ENCODE measurements at places on chromosomes 6 and 20. TPM values are rescaled to one million over a fixed set of nuclear protein-coding genes. Genes with fewer than 3 reads are reported as not detected.

The CLVS2 gene
- 0.12 TPM for total RNA-seq

- DNase-seq, result no peak
Observed at GRCh38 chr20:46111028-46111835, 6.9 kb upstream of the CD40 start.

DNA sequence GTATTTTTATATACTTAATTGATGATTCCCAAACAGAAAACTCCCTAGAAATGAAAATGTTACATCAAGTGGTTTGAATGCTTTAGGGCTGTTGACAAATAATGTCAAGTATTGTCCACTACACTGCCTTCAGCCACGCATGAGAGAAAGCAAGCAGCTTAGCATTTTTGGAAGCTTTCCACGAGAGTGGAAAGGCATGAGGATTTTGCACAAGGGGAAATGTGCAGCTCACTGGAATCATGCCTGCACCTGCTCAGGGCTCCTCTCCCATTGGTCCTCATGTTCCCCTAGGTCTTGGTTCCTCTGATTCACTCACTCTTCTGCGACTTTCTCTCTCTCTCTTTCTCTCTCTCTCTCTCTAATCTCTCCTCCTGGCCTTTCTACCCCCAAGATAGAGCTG, 439.5 kb upstream of the CDH4 start:
- no peak for DNase-seq

The JPH2 gene
- 182 TPM for total RNA-seq

DNA sequence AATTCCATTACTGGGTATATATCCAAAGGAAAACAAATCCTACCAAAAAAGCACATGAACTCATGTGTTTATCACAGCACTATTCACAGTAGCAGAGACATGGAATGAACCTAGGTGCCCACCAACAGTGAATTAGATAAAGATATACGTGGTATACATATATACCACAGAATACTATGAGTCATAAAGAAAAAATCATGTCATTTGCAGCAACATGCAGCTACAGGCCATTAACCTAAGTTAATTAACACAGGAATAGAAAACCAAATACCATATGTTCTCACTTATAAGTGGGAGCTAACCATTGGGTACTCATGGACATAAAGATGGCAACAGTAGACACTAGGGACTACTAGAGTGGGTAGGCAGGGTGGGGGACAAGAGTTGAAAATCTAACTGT, 4.2 kb downstream of the OR2B2 start:
- no peak for DNase-seq

DNA sequence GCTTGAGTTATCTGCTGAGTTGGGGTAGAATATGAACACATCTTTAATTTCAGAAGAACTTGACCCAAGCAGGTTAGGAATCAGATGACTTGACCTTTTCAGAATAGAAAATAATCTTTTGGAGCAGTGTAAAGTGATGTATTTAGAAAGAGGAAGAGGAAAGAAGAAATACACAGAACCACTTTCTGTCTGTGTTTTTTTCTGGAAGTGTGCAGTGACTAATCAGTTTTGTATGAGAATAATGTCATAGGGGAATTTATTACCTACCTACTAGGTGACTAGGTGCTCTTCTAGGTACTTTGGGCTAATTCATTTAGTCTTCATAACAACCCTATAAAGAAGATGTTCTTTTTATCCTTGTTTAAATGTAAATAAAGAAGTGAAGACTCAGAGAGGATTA, 3.0 kb downstream of the PPP1R14C start:
- DNase-seq, result no peak

DNA sequence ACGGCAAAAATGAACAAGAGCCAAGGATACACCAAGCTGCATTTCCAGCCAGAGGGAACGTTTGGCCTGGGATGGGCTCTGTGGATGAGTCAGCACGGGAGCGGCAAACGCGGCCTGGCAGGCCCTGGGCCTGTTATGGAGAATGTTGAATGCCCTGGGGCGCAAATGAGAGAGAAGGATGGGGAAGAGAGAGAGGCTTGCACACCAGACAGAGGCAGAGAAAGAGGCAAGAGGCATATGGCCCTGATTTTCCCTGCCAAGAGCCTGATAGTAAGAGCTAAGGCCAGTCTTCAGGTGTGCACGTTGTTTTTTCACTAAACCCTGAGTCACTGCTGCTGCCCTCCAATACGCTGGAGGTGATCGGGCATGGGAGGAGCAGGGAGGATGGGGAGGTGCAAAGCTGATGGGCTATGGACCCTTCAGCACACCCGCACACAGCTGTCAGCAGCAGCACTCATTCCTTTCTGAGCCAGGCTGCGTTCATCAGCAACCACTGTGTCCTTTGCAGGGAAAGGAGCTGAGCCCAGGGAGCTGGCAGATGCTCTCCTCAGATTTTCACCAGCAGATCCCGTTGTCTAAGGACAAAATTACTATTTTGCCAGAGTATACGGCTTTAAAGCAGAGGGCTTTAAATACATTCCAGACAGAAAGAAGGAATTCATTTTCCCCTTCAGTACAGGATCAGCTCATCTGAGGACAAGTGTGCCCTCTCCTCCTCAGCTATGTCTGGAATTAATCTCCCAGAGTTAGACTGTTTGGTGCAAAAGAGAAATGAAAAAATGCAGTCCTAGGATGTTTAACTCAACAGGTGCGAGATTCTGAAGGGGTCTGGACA, 61.7 kb upstream of the SLC22A23 start:
- no peak for DNase-seq

The PI16 gene
- total RNA-seq, result 4.1 TPM

DNA sequence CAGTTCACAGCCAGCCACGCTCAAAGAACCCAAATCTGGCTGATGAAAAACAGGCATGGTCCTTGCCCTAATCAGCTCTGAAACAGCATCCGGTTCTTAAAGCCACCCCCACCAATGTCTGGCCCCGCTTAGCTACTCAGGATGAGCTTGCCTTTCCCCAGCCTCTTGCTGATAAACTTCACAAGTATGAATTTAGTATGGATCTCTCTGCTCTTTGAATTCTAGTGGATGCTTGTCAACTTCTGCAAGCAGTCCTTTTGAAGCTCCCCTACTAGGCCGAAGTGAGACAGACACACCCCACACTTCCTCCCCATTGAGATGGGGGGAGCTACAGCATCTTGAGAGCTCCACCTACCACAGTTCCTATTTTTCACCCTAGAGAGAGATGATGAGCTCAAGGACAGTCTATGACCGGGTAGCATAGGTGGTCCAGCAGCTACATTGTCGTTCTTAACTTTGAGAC, 36.7 kb downstream of the EBF4 start:
- no peak for DNase-seq

- DNase-seq, result no peak
Observed at GRCh38 chr20:31355981-31356380, 12.4 kb upstream of the DEFB118 start.

The ACTR5 gene
- total RNA-seq, result 3.2 TPM

- DNase-seq, result no peak
Observed at GRCh38 chr20:39269493-39270217, 307.5 kb downstream of the DHX35 start.

DNA sequence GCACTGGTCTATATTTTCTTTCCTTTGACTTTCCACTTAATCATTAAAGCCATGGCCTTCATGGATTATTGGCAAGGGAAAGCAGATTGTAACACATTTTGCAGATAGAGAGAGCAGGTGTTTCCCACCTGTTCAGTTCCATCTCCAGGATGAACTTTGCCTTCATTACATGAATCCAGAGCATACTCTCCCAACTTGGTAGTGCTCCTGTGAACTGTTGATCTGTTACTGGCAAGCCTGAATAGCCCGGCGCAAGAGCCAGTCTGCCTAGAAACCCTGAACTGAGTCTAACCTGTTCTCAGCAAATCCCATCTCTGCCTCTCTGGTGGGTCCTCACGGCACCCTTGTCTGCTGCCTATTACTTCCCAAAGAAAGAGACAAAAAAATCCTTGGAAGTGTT, 210.3 kb downstream of the PLCB1 start:
- DNase-seq, result no peak

The MPC1 gene
- 411 TPM for total RNA-seq

DNA sequence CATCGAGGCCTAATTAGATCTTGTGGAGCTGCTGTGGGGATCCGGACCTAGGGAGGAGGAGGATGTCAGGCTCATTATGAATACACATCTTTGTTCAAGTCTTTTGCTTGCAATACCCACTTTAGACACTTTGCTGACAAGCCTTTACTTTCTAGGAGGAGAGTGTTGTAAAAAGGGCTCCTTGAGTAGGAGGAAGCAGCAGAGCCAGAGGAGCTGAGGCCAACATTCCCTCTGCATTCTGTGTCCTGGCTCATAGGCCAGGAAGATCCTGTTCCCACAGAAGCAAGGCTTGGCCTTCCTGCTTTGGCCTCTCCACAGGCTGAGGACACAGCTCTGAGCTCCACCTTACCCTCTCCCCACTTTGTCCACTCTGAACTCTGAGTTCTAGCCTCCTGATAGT, 67.1 kb downstream of the TPD52L1 start:
- peak; percentile 61 for DNase-seq

GRCh38 chr20:41183391-41183790, 46.0 kb downstream of the PLCG1 start:
- DNase-seq, result no peak

DNA sequence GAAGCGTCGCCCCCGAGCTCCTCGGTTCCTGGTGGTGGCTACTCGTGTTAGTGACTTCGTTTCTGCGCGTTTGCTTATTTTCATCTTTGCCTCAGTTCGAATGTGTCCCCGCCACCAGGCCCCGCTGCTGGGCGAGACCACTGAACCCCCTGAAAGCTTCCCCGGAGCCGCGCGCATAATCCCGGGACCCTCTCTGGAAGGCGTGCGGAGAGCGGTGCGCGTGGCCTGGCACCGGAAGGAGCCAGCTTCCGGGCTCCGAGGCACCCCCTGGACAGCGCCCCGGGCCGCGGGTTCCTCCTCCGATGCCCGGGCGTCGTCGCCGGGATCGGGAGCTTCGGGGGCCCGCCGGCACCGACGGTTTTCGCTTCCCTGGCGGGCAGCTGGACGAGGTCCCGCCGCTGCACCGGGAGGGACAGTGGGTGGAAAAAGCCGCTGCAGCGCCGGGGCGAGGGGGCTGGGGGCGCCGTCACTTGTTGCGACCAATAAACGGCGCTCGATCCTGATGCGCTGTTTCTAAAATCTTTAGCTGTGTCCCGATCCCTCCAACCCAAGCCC, 643 bp upstream of the SLC35D3 start:
- DNase-seq, result peak; percentile 32

GRCh38 chr20:40522405-40522804, 166.6 kb downstream of the MAFB start:
- no peak for DNase-seq

The SLC26A8 gene
- total RNA-seq, result not detected

DNA sequence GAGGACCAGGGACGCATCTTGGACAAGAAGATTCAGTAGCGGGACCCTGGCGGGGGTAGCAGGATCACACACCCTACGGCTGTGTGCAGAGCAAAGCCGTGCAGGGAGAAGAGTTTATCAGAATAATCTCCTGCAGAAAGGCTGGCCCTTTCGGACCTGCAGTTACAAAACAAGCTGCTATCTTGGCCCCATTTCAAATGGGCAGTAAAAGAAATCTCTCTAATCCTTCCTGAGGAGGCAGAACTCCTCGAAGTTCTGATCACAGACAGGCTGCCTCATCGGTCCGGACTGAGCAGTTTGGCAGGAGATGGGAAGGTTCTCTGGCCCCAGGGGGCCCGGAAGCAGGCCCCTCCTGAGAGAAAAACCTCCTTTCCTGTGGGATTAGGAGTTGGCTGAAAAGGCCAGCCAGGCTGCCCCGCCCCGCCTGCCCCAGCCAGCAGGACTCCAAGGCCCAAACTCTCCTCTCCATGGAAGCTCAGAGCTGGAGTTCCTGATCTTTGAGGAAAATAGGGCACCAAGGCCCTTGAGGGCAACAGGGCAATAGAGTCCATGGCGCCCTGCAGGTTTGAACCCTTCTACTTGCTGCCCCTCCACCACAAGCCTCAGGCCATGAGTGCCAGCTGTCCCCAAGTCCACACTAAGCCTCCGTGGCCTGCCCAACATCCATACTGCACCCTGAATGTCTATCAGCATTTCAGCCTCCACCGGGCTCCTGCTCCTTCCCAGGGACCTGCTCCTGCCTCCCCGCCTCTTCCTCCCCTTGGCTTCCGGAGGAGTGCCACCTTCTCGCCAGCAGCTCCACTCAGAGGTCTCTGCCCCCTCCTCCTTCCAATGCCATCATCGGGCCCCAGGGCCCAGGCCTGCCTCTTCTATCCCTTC, 141.3 kb downstream of the PREX1 start:
- DNase-seq, result peak; percentile 62

- DNase-seq, result no peak
Observed at GRCh38 chr6:85676086-85676729, 33.5 kb upstream of the SYNCRIP start.

DNA sequence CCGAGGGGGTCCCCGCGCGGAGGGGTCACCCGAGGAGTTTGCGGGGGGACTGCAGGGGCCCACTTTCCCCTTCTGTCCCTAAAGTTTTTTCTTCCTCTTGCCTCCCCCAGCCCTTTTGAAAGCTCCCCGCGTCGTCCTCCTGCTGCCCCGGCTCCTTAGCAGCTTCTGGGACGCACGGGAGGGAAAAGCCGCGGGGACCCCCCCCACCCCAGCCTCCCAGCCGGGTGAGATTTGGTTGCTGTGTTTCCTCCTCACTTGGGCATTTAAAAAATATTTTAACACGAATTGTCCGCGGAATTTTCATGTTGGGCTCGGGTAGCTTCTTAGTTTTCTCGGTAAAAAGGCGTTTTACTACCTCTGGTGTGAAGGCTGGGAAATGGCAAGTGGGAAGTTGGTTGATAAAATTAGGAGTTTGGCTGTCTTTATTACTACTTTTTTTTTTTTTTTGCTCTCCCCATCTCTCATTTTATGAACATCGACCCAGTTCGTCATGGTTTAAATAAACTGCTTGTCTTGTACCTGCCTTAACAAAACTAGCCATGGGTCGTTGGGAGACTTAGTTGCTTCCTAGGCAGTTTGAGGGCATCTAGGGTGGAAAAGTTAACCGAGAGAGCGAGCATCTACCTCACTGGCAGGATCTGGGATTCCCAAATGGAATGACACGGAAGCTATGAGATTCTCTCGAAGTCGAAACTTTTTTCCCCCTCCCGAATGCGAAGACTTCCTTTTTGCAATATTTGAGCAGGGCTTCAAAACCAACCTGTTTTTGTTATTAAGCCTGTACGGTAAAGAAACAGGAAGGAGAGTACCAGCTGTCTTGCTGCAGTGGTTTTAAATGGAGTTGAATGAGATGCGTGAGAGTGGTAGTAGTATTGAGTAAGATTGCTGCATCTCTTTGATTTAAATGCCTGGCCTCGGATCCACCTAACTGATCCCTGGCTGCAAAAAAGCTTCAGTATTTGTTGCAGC, 868 bp downstream of the NCOA3 start:
- peak; percentile 34 for DNase-seq

DNA sequence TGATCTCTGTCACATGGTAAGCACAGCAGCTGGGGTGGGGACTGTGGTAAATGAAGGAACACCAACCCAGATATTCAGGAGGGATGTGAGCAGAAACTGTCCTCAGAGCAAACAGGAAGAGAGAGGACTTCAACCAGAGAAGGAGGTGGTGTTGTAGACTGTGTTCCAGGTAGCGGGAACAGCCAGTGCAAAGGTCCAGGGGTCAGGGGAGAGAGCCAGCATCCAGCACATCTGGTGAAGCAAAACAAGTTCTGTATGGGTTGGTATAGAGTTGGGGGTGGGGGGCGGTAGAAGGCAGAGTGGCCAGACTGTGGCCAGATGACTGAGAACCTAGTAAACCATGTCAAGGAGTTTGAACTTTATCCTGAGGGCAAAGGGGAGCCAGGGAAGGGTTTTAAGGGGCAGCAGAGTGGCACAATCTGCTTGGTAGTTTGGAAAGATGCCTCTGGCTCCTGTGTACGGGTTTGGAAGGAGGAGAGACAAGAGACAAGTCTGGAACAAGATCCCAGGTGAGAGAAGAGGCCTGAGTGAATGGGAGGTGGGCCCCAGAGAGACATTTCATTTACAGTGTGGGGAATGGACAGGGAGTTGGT, 27.8 kb upstream of the TTPAL start:
- no peak for DNase-seq
